ENCODE measurements at places on chromosomes 7 and 10.

- no peak overlapping the region for H3K4me3 ChIP-seq
- DNase-seq = no peak
- no peaks in the 10 kb centered on the region for H3K36me3 ChIP-seq
- H3K27ac ChIP-seq = no peak overlapping the region
These were observed 176.5 kb upstream of the FAM3C start for GRCh38 chr7:121572615-121573014.

DNA sequence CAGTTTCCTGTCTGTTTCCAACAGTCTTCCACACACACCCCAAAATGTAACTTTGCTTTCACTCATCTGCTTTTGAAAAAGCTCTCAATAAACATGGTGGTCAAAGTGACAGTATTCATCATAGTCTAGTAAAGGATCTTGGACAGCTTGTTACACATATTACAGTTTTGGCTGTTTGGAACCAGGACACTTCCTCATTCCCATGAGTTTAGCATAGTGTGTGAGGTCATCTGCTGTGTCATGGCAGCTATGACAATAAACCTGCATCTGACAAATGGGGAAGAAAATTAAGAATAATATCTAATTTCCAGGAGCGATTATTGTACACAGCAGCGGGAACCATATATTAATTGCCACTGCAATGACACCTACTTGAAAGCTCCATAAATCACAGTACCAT, 184.3 kb upstream of the SLC26A5 start:
- H3K36me3 ChIP-seq = no peaks in the 10 kb centered on the region
- H3K27me3 ChIP-seq = no peaks in the 10 kb centered on the region
- H3K27ac ChIP-seq = no peak overlapping the region
- no peak for DNase-seq
- H3K4me3 ChIP-seq = no peak overlapping the region

- no peaks in the 10 kb centered on the region for H3K27me3 ChIP-seq
- peaks cover 26% of the 10 kb centered on the region for H3K36me3 ChIP-seq
- H3K27ac ChIP-seq = no peak overlapping the region
- DNase-seq = no peak
These were observed 250.5 kb downstream of the ARHGAP12 start for GRCh38 chr10:31678139-31678536.

GRCh38 chr7:46291601-46292150, 370.6 kb upstream of the IGFBP3 start:
- DNase-seq = no peak
- H3K27me3 ChIP-seq = no peaks in the 10 kb centered on the region

- H3K4me3 ChIP-seq = no peak overlapping the region
These were observed 140.3 kb upstream of the LAMB4 start for GRCh38 chr7:108270385-108271015.

DNA sequence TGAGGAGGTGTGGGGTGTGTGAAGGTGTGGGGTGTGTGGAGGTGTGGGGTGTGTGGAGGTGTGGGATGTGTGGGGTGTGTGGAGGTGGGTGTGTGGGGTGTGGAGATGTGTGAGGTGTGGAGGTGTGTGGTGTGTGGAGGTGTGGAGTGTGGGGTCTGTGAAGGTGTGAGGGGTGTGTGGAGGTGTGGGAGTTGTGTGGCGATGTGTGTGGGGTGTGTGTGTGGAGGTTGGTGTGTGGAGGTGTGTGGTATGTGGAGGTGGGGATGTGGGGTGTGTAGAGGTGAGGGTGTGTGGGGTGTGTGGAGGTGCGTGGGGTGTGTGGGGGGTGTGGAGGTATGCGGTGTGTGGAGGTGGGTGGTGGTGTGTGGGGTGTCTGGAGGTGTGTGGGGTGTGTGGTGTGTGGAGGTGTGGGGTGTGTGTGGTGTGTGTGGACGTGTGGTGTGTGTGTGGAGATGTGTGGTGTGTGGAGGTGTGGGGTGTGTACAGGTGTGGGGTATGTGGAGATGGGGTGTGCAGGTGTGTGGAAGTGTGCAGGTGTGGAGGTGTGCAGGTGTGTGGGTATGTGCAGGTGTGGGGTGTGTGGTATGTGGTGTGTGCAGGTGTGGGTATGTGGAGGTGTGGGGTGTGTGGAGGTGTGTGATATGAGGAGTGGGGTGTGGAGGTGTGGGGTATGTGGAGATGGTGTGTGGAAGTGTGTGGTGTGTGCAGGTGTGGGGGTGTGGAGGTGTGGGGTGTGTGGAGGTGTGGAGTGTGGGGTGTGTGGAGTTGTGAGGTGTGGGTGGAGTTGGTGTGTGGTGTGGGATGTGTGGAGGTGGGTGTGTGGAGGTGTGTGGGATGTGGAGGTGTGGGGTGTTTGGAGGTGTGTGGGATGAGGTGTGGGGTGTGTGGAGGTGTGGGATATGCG, 34.5 kb downstream of the SPDYE17 start:
- no peak overlapping the region for H3K27ac ChIP-seq
- H3K4me3 ChIP-seq = no peak overlapping the region
- DNase-seq = no peak
- H3K36me3 ChIP-seq = peaks cover 2% of the 10 kb centered on the region
- H3K27me3 ChIP-seq = no peaks in the 10 kb centered on the region
- H3K4me1 ChIP-seq = peaks cover 8% of the 10 kb centered on the region

GRCh38 chr7:134051020-134051419, 76.1 kb upstream of the LRGUK start:
- DNase-seq = no peak
- no peak overlapping the region for H3K27ac ChIP-seq
- H3K4me1 ChIP-seq = no peaks in the 10 kb centered on the region
- no peaks in the 10 kb centered on the region for H3K27me3 ChIP-seq

Data from naive thymus-derived CD8-positive, alpha-beta T cell (primary cell).